ENCODE measurements at places on chromosomes 3 and 15.

GRCh38 chr3:50146316-50146901, 8.7 kb upstream of the SEMA3F start:
- no peak for DNase-seq

- no peak for DNase-seq
These were observed 53.9 kb upstream of the TTC14 start for GRCh38 chr3:180548050-180548449.

DNA sequence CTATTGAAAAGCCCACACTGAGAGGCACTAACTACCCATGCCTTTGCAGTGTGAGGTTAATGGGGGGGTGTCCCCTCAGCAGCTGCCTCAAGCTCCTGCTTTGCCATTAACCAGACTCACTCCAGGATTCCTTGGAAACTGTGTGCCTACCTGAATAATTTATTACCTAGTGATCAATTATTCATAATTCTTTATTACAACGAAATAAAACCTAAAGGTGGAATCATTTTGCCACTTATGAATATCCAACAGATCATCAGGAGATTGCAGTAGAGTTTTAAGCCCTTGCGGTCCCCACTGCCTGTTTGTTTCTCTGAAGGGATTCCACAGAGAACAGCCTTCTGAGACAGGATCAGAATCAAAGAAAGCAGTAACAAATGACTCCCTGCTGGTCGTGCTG, 23.3 kb downstream of the NEK11 start:
- DNase-seq = no peak

- DNase-seq = no peak
These were observed 5.5 kb downstream of the BMF start for GRCh38 chr15:40102897-40103858.

DNA sequence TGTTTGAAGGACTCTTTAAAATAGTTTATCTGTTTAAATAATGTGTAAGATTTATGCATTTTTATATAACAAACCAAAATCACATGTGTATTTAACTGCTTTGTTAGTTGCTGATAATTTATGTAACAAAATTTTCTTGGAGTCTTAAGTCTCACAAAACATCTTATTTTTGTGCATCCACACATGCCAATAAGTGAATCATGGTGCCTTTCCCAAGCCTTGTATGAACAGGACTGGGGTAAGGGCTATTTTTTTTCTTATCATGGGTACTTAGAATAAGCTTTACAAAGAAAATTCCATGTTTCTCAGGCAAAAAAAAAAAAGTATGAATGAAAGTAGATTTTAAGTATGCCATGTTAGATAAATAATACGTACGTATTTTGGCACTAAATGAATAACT, 132.9 kb upstream of the LRRFIP2 start:
- no peak for DNase-seq

GRCh38 chr15:51909584-51909983, 62.0 kb downstream of the LEO1 start:
- DNase-seq = no peak

GRCh38 chr3:192422997-192423342, 304.4 kb downstream of the FGF12 start:
- DNase-seq = peak; percentile 32

DNA sequence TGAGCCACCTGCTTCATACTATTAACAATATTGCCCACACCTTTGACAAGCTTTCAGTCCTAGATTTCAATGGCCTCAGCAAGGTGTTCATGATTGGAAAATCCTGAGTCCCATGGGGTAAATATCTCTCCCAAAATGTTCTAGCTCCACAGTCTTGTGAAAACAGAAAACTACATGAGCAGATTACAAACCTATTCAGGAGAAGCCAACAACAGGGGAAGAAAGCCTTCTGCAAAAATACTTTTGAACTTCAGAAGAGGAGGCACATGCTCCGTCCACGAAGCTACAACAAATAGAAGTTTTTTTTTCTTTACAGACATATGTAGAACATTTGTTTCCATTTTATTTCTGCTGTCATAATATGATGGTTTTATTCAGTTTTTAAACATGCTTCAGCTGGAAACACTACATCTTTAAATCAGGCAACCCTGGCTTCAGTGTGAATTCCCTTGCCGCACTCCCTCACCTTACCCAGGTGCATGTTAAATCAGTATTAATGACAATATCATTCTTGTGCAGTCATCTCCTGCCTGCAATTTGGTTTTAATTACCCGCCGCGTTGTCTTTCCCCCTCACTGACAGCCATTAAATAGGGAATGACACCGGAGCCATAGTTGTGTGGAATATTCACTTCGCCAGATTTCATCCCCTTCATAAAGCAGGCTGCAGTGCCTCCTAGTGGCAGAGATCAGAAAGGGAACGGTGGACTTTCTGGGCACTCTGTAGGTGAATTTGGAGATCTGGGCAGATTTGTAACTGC, 725.5 kb upstream of the ARRDC4 start:
- DNase-seq = peak; percentile 5

DNA sequence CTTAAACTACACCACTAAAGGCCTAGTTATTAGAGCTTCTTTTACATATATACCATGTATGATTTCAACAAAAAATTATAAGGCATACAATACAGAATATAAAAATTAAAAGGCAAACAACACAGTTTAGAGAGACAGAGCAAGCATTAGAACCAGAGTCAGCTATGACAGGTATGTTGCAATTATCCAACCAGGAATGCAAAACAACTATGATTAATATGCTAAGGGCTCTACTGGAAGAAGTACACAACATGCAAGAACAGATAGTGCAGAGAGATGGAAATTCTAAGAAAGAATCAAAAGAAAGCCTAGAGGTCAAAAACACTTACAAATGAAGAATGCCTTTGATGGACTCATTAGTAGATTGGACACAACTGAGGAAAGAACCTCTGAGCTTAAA, 39.6 kb downstream of the CCDC54 start:
- DNase-seq = no peak

- DNase-seq = no peak
These were observed 114.0 kb downstream of the PEAK1 start for GRCh38 chr15:77305953-77306352.

GRCh38 chr15:86197770-86198169, 118.1 kb downstream of the AGBL1 start:
- no peak for DNase-seq

- DNase-seq = peak; percentile 48
These were observed 127.9 kb downstream of the ST8SIA2 start for GRCh38 chr15:92521624-92522008.

- DNase-seq = no peak
These were observed 64.9 kb upstream of the SPRED1 start for GRCh38 chr15:38187630-38188313.

- no peak for DNase-seq
These were observed 8.6 kb upstream of the ST8SIA2 start for GRCh38 chr15:92385096-92385495.

All from SK-N-MC (cell line).